Stimulated activated CD4-positive, alpha-beta T cell treated with anti-CD3 and anti-CD28 coated beads, Interleukin-2, amount 100 ng/mL, for 4 hours (primary cell): ENCODE measurements at places on chromosomes 2 and 18.
A peak's percentile ranks its signal among the peaks of the same experiment; 100 is the strongest.

DNA sequence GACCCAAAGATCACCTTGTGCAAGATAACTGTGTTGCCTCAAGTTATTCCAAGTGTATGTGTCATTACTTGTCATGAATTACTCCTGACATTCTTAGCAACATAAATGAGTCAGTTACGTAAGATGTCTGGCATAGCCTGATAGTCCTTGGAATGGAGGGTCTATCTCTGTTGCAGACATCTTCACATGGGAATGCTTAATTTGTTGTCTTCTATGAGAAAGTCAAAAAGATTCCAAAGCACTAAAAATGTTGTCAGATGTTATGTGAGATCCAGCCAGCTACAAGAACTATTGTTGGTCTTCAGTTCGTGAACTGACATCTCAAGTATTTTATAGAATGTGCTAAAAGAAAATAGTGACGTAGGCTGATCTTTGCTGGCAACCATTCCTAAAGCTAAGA is 178.2 kb upstream of the RASGRP3 start:
- DNase-seq, result no peak

DNA sequence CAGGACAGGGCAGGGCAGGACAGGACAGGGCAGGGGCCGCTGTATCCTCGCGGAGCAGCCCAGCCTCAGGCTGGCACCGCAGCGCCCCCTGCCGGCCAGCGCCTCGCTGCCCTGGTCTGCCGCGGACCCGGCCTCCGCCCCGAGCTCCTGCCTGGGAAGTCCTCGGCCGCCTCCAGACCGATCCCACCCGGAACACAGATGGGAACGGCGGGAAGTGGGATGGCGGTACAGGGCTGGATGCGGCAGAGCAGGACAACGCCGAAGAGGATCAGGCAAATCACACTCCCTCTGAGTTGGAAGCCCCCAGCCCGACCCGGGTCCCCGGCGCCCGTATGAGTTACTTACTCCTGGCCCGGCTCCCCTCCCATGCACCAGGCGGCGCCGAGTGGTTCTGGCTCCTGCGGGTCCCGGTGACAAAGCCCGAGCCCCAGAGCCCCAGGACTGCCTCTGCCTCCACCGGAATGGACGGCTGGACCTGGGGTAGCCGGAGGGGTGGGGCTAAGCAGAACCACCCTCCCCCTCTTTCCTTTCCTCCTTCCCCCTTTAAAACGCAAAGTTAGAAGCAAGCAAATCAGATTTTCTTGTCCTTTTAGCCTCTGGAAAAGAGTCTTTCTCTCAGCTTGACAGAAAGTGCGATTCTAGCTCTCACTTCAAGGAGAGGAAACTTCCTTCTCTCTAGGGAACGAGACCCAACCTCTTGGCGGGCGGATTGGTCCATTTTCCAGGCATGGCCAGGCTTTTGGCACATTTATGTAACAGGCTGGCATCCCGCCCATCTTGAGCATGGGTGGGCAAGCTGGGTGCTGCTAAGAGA is at the start of gene TP53I3:
TP53I3 (minus strand) TSS at position 449 of the 814 bp plus-strand sequence. CDS start 508 bp downstream, outside the sequence.
- DNase-seq, result peak; percentile 70

DNA sequence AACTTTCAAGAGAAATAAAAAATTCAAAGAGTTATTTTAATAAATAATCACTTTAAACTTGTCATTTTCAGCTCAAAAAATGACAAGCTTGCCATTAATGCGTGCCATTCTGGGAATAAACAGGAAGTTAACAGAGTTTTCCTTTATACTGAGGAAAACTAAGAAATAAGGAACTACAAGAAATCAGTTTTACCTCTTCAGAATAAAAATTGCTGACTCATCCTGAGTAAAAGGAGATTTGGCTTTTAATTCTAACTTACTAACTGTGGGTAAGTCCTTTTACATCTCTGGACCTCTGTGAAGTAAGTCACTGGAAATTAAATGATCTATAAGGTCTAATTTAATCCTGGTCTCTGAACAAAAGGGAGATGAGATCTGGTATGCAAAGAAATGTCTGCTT is 16.1 kb downstream of the CEBPZ start:
- no peak for DNase-seq

DNA sequence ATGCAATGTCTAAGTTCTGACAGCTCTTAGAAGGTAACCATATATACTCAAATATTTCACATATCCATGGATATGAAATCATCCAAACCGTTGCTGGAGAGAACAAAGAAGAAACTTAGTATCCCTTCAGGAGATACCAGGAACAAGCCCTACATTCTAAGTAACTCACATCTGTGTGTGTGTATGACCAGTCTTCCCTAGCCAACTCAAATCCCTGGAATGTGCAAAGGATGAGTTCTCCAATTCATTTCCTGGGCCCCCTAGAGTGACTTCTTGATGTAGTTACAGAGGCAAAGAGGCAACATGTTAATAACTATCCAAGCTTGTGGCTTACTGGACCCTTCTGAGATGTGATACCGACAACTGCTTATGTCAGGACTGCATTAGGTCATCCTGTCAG is 20.1 kb downstream of the TPGS2 start:
- DNase-seq, result no peak

- DNase-seq, result no peak
Measured at GRCh38 chr2:6073191-6074088, 381.3 kb downstream of the SOX11 start.

GRCh38 chr2:109247812-109248211 is 118.8 kb downstream of the SH3RF3 start:
- no peak for DNase-seq

DNA sequence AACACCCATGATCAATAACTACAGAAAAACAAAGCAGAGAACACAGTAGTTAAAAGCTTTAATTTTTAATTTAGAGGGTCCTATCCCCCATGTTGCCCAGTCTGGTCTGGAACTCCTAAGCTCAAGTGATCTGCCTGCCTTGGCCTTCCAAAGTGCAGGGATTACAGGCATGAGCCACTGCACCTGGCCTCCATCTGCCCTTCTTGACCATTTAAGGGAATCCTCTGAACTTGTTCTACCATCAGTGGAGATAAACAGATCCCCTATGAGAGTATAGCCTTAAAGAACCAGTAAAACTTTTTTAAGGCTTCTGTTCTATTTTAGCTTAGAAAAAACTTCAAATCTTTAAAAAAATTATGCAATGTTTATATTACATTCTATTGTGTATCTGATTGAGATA is 13.5 kb upstream of the ATP5MC3 start:
- DNase-seq, result no peak

GRCh38 chr18:58785171-58785805 is 79.4 kb upstream of the ZNF532 start:
- no peak for DNase-seq

DNA sequence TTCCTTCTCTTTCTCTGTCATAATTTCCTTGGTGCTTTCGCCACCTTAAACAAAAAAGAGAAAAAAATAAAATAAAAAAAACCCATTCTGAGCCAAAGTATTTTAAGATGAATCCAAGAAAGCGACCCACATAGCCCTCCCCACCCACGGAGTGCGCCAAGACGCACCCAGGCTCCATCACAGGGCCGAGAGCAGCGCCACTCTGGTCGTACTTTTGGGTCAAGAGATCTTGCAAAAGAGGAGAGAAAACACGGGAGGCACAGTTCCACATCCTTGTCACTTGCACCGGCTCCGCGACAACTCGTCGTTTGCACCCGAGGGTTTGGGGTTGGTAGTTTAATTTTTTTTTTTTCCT is 1.8 kb upstream of the SP9 start:
- no peak for DNase-seq

DNA sequence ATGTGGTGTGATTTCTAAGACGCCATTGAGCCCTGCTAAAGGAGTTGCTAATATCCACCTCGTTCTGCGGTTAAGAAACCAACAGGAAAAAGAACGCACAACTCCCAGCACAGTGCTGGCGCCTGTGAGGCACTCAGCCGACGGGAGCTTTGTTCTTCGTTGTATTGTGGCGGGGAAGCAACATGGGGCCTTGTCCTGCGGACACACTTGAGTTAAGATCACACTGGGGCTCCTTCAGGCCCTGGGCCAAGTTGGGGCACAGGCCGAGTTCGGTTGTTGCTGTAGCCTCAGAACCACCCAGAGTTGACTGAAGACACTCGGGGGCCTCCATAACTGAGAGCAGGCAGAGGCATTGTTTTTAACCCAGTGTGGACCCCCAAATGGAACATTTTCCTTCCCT is 30.6 kb upstream of the CD8A start:
- DNase-seq, result no peak

GRCh38 chr2:180003073-180003472 is 4.0 kb downstream of the CWC22 start:
- DNase-seq, result no peak
